ENCODE measurements at places on chromosomes 5 and 9. TPM values are rescaled to one million over a fixed set of nuclear protein-coding genes. Genes with fewer than 3 reads are reported as not detected.

Gene LHX6
- polyA plus RNA-seq, result 3.9 TPM

Gene PKD2L2
- 0.41 TPM for polyA plus RNA-seq

- DNase-seq, result no peak
These were observed 32.6 kb downstream of the SARDH start for GRCh38 chr9:133705576-133705975.

DNA sequence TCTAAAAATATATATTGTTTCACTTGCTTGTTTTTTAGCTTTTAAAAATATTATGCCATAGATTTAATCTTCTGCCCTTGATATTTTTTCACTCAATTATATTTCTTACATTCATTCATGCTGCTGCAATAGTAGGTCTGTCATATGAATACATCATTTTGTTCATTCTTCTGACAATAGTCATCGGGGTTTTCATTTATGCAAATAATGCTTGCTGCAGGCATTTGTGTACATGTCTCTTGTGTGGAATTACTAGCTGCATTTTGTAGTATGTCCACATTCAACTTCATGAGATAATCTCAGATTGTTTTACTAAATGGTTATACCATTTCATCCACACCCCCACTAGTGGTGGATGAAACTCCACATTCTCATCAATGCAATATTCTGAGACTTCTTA lies 5.3 kb upstream of the PLPP1 start:
- no peak for DNase-seq

GRCh38 chr9:126152622-126153362 lies 173.8 kb upstream of the MVB12B start:
- DNase-seq, result no peak

DNA sequence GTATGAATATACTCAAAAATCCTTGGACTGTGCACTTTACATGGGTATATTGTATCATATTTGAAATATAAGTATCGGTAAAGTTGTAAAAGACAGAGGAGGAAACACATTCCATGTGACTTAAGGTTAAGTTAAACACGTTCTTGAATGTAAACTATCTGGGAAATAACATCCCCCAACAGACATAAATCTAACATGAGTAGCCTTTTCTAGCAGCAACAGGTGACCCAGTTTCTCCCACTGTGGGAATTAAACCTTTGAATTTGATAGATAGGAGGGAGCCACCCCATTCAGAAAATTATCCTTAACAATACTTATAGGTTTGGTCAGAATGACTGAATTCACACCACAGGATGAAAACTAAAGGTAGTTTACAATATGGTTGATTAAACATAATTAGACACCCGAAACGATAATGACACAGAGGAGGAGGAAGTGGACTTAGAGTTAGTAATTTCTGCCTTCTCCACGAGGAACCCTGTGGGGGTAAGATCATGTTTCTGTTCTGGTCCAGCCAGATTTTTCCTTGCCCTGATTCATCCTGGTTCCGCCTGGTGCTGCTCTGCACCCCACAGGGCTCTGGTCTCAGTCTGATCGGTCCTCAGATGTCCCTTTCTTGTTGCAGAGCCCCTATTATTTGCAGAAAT lies 84.6 kb upstream of the DNAH5 start:
- no peak for DNase-seq

- DNase-seq, result no peak
These were observed 848.0 kb upstream of the ACO1 start for GRCh38 chr9:31536471-31536870.

GRCh38 chr5:59685191-59685530 lies 208.4 kb downstream of the PDE4D start:
- DNase-seq, result no peak

GRCh38 chr5:72021651-72022357 lies 85.5 kb upstream of the MAP1B start:
- DNase-seq, result no peak

Measured in right renal pelvis (tissue), 4 donors.